ENCODE measurements at places on chromosomes 11 and 22.

DNA sequence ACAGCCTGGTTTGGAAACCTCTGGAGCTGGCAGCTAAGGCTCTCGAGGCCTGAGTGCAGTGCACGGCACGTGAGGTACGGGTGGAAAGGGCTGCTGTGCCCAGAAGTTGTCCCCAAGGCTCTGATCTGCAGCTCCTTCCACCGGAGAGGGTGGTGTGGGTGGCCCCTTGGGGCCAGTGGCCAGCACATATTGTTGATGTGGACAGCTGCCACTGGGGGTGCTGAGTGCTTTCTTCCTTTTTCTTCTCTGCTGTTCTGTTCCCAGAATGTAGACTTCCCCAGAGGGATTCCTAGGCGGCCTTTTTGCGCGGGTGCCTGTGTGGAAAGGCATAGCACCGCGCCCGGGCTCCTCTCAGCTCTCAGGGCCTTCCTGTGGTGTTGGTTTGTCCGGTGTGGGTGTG is 1476.5 kb downstream of the TBC1D22A start:
- DNase-seq: no peak

GRCh38 chr22:33481550-33481949 is 423.4 kb upstream of the SYN3 start:
- DNase-seq: no peak

GRCh38 chr11:33321422-33321821 is 64.2 kb downstream of the HIPK3 start:
- DNase-seq: no peak

DNA sequence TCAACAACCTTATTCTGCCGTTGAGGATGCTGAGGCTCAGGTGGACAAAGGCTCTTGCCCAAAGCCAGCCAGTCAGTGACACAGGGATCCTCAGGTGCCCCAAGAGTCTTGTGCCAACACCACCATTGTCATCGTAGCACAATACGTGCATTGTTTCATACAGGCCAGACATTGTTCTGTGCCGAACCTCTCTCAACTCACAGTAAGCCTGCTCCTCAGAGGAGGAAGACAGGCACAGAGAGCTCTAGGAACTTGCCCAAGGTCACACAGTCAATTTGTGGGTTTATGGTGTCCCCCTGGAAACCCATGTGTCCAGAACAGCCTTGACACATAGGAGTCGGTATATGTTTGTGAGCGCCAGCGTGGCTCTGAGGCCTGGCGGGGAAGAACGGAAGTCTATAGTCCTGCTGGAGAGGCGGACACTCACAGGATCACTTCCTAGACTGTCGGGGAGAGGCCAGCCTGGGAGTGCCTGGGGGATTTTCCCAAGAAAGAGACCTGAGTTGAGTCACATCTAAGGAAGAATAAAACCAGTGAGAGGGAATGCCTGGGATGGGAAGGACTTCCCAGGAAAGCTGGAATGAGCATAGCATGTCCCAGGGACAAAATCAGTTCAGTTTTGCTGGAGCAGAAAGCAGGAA is 20.2 kb downstream of the LIF start:
- no peak for DNase-seq

GRCh38 chr11:9575260-9576240 is 2.1 kb downstream of the WEE1 start:
- DNase-seq: no peak

- DNase-seq: no peak
These were observed 5.5 kb upstream of the LINC01488 start for GRCh38 chr11:69475866-69476471.

- DNase-seq: no peak
These were observed 11.1 kb downstream of the RANGAP1 start for GRCh38 chr22:41274856-41275255.

DNA sequence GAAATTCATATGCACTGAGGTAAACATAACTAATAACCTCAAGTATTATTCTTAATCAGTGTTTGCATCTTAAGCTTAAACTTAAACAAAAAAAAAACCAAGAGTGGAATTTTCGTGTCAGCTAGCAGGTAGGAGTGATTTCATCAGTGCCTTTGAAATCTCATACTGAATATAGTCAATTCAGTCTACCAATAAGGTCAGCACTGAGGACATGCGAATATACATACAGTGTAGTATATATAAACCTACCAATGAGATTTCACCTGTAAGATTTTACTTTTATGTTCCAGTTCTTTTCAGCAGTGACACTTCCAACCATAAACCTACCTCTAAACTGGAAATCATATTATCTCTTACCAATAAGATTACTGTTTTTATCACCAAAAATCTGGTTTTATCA is 27.0 kb downstream of the SAAL1 start:
- DNase-seq: no peak

DNA sequence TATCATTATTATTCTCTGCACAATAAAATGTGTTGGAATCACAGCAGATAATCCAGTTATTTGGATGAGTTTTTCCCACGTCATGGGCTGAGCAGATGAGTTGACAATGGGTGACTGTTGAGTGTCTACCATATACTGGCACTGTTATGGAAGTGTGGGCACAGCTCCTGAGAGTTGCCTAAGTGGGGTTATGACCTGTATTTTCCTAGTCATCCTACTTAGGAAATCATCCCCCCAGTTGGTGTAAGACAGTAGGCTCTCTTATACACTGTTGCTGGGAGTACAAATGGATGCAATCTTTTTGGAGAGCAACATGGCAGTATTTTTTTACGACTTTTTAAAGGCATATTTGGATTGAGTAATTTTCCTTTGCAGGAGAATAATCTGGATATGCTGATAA is 66.4 kb downstream of the TRAF6 start:
- DNase-seq: no peak

- no peak for DNase-seq
These were observed 137.1 kb downstream of the TRIM44 start for GRCh38 chr11:35799655-35800054.

DNA sequence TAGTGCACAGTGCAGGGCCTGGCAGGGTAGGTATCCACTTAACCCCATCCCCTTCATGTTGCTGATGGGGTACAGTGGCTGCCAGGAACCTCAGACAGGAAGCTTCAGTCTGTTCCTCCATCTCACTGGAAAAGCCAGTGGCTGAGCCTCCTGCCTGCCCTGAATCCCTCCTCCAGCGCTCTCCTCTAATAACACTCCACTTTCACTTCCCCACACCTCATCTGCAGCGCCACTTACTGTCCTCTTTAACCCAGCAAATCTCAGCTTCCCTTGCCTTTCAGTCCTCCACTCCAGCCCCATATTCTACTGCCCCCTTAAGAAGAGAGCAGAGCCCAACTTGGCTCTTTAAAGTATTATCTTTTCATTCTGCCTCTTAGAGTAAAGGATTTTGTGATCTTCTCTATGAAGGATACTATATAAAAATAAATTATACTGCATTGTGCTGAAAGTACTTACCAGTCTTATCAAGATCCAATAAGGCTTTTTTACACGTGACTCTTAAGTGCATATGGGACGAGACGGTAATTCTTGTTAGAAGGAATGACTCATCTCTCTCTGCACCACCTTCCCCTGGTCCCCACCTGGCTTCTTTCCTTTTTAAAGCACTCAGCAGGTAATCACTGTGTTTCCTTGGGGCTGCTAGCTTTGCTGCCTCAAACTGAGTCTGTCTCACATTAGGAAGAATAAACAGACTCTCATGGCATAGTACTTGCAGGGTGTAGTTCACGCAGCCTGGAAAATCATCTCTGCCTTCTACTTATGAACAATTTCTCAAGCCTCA is 238.0 kb upstream of the NARS2 start:
- DNase-seq: no peak

DNA sequence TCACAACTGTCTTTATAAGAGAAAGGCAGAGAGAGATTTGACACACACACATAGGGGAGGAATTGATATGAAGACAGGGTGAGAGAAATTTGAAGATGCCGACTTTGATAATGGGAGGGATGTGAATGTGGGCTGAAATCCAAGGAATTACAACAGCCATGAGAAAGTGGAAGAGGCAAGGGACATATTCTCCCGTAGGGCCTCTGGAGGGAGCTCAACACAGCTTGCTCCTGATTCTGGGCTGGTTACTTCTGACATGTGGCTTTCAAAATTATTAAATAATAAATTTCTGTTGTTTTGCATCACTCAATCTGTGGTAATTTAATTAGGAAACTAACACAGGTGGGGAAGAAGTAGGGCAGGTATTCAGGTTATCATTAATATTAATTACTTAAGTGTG is 282.9 kb downstream of the LUZP2 start:
- DNase-seq: no peak

GRCh38 chr11:25094085-25094802 is 597.4 kb downstream of the LUZP2 start:
- DNase-seq: no peak

GRCh38 chr11:29786092-29786491 is 230.7 kb downstream of the KCNA4 start:
- DNase-seq: no peak

DNA sequence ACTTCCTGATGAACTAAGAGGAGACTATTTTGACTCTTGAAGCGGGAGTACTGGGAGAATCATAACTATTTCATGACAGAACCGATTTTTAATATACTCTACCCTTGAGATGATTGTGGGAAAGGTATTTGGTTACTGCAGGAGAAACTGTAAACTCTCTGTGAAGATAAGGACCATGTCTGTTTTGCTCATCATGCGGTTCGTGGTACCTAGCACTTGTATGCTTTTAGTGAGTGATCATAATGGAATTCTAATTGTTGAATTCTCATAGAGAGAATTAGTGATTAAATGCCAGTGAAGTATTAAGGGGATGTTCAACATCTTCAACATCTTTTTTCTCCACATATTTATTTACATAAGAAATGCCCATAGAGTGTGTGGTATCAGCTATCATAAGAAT is 11.4 kb downstream of the AASDHPPT start:
- no peak for DNase-seq

- no peak for DNase-seq
These were observed 74.4 kb downstream of the WNT11 start for GRCh38 chr11:76131671-76132631.

- no peak for DNase-seq
These were observed 2.3 kb upstream of the RTN4RL2 start for GRCh38 chr11:57458060-57458409.

- no peak for DNase-seq
These were observed 62.4 kb downstream of the PARVB start for GRCh38 chr22:44086271-44087088.

DNA sequence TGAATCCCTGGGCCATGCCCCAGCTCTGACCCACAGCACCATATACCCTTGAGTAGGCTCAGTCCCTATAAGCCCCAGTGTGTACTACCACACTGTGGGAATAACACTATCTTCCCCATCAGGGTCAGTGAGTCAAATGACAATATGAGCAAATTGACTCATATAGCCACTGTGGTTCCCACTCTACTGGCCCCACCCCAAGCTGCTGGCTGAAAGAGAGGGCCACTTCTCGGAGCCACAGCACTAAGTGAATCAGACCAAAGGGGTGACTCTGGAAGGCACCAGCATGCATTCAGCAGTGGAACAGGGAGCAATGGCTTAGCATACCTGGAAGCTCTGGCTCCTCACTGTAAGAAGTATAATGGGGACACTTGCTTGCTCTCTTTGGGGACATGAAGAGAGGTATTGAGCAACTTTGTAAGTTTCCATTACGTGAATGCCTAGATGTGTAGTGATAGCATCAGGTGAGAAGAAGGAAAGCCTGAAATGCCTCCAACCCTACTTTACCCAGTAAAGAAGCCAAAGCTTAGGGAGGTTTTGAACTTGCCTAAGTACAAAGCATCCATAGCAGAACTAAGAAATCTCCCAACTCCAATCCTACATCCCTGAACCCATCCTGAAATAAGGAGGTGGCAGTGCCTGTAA is 13.5 kb downstream of the CD59 start:
- DNase-seq: no peak

Data from Panc1 (cell line).